ENCODE measurements at places on chromosomes 4 and X.

DNA sequence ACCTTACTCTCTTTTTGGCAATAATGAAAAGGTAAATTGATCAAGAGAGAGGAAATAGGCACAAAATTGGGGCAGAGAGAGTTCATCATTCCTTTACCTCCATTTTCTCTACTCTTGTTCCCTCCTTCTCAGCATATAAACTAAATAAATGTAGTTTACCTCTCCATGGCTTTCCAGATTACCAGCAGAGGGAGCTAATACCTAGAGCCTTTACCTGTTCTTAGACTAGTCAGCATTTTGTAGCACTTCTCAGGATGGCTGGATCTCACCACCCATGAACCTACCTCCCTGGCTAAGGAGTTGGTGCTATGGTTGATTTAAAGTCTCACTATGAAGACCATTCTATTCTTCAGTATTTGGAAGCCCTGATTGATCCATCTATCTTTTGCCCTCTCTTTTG is 15.7 kb downstream of the OFD1 start:
- no peak for DNase-seq

- DNase-seq, result no peak
These were observed 68.4 kb downstream of the RTL9 start for GRCh38 chrX:110427076-110427475.

DNA sequence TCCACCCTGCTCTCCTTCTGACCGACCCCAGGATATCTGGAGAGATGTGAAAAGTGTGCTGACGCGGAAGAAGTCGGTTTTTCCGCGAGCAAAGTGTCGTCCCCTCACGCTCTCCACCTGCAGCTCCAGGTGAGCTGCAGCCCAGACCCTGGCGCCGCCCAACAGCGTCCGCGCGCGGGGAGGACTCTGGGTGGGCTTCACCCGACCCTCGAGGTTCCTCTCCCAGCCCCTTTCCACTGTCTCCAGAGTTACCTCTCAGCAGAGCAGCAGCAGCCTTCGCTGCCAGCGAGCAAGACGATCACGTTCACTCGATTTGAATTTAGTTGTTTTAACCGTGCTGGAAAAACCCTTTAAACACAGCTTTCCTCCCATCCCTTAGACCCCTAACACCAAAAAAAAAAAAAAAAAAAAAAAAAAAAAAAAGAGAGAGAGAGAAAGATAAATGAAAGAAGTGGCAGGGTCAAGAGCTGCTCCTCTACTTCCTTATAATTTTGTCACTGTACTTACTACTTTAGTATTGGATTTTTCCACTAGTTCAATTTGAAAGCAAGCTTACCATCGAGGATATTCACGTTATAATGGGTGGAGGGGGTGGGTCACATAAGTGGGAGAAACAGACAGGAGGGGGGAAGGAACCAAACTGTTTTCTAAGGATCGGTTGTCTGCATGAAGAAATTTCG is 758 bp upstream of the NR3C2 start:
- DNase-seq, result no peak

DNA sequence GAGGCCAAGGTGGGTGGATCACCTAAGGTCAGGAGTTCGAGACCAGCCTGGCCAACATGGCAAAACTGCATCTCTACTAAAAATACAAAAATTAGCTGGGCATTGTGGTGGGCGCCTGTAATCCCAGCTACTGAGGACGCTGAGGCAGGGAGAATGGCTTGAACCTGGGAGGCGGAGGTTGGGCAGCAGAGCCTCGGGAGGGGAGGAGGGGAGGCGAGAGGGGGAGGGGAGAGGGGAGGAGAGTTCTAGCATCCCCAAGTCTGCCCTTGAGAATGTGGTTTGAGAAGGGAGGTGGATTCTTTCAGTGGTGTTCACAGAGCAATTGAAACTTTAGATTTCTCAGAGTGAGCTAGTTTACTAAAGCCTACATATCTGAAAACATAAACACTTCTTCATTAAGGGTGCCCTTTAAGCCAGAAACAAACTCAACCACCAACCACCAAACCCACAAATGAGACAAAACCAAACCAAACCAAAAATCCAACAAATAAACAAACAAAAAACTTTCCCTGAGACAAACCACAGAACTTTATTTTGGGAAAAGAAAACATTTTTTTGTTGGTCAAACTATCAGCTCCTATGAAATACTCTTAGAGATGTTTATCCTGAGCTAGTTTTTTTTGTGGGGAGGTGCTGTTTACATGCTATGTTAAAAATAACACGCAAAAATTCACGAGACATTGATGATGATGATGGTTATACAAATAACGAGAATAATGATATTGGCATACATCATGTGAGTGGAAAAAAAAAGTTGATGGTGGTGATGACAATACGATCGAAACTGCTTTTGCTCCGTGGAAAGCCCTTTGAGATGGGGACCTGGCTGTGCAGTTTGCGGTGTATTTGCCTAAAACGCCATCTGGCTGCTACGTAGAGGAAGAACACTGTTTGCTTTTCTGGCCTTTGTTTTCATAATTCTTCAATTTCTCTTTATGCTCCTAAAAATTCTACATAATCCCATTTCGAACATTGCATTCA is 98.2 kb upstream of the PRKX start:
- DNase-seq, result no peak

GRCh38 chr4:8082517-8083055 is 76.0 kb downstream of the ABLIM2 start:
- no peak for DNase-seq

- no peak for DNase-seq
These were observed 36.1 kb downstream of the NBDY start for GRCh38 chrX:56764975-56765791.

DNA sequence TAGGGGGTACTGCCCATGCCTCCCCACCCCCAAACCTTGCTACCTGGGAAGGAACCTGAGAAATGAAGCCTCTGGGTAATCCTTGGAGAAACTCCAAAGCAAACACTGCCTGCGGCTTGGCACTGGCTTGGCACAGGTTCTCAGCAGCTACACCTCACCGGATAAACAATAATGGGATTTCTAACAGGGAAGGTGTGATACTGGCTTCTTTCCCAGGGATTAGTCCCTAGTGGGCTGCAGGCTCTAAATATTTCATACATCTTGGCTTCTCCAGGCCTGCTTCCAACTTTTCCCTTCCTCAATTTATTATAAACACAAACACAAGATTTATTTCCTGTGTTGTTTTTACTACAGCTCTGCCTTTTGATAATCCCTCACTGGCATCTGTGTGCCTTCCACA is 12.5 kb downstream of the SEC24D start:
- no peak for DNase-seq

GRCh38 chrX:31091819-31092218 is 20.0 kb upstream of the FTHL17 start:
- DNase-seq, result no peak

- no peak for DNase-seq
These were observed 124.2 kb upstream of the KCNIP4 start for GRCh38 chr4:22072726-22073125.

- no peak for DNase-seq
These were observed 33.1 kb downstream of the IL15 start for GRCh38 chr4:141669501-141669900.

DNA sequence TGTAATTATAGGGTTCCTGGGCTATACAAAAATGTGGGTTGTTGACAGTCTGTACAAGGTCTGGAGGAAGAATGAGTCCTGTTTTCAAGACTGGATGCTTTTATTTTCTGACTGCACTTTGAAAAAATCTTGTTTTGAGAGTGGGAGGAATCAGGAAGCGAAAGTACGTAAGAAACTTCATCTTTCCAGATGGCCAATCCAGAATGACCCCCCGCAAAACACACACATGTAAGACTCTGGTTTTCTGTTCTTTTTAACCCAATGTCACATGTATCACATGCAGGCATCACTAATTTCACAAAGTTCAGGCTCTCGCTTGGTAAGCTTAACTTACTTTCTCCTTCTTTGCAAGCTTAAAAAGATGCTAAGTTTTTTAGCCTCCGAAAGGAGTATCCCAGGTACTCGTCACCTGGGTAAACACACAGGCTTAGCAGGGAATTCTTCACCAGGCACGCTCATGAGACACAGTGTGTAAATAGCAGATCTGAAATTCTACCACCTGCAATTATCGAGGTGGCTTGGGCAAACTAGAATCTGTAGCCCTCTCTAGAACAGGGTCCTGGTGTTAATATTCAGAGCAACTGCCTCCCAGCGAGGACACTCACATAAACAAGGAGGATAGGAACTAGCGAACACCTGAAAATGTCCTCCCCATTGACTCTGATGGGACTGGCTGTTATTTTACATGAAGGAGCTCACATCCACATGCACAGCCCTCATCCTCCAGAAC is 90.7 kb downstream of the NSUN7 start:
- no peak for DNase-seq

GRCh38 chr4:16860516-16860915 is 37.9 kb downstream of the LDB2 start:
- no peak for DNase-seq

- no peak for DNase-seq
These were observed 365.0 kb upstream of the RASGEF1B start for GRCh38 chr4:81836716-81837115.

- DNase-seq, result no peak
These were observed 41.9 kb downstream of the HADH start for GRCh38 chr4:108031427-108032083.

DNA sequence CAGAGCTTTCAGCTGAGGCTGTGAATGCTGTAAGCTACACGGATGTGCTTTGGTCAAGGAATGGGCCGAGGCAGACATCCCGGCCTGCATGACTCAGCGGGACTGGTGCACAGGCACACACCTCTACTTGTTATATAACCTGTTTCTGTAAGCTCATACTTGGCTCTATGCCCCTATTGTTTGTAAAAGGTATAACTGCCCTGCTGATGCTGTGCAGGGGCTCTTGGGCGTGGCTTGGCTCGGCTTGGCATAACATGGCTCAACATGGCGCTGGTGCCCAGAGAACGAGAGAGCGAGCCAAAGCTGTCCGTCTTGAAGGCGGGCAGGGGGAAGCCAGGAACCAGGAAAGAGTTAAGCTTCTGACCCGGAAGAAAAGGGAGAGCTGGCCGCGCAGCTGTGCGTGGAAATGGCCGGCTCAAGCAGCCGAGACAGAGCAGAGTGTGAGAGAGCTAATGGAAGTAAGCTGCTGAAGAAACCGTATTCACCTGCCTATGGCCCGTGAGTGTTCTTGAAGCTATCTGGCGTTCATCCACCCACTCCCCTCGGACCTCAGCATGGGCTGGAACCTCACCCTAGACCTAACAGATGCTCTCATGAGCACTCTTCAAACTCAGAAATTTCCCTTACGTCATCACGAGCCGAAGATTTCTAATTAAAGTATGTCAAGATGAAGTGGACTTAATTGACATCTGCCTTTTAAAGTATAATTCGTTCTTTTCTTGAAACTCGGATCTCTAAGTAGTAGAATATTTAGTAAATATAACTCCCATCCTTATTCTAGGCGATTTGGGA is 286.3 kb upstream of the AGA start:
- DNase-seq, result no peak

GRCh38 chr4:82753238-82753637 is 45.4 kb downstream of the SCD5 start:
- no peak for DNase-seq

GRCh38 chrX:155028877-155029291 is 2.2 kb downstream of the FUNDC2 start:
- DNase-seq, result no peak

DNA sequence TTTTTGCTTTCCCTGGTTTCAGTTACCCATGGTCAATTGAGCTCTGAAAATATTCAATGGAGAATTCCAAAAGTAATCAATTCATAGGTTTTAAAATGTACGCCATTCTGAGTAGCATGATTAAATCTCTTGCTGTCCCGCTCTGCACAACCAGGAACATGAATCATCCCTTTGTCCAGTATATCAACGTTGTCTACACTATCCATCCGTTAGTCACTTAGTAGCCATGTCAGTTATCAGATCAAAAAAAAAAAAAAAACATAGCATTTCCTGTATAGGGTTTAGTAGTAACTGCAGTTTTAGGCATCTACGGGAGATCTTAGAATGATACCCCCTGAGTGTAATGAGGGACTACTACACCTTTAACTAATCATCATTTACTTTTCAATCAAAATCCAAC is 15.1 kb downstream of the LAMP2 start:
- no peak for DNase-seq

DNA sequence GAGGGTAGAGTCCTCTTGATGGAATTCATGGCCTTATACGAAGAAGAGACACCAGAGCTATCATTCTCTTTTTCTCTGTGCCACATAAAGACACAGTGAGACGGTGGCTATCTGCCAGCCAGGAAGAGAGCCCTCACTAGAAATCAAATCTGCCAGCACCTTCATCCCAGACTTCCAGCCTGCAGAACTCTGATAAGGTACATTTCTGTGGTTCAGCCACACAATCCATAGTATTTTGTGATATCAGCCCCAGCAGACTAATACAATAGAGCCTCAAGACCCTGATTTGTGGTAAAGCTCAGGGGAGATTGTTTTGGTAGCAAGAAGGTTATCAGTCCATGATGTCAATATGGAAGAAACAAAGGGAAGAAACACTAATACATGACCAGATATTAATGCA is 1213.2 kb downstream of the NLGN4X start:
- DNase-seq, result no peak

DNA sequence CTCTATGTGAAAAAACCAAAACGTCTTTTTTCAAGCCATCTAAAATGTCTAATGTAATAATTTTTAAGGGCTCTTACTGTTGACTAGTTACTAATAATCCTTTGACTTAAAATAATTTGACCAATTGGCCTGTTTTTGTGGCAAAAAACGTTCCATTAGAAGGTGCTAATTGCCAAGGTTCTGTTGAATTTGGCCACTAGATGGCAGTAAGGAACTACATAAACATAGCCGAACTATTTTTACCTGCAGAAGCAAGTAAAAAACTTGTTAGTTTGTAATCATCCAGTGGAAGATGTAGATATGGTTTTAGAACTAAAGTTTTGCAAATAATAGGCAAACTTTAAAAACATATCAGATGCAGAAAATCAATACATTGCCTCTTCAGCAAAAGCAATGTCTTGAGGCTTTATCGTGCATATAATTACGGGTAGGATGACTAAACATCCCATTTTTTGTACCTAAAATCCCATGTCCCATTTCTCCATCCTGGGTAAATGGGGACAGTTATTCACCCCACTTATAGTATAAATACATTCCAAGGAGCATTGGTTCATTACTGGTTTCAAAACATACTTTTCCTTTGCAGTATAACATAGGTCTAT is 57.6 kb downstream of the PROM1 start:
- DNase-seq, result no peak

DNA sequence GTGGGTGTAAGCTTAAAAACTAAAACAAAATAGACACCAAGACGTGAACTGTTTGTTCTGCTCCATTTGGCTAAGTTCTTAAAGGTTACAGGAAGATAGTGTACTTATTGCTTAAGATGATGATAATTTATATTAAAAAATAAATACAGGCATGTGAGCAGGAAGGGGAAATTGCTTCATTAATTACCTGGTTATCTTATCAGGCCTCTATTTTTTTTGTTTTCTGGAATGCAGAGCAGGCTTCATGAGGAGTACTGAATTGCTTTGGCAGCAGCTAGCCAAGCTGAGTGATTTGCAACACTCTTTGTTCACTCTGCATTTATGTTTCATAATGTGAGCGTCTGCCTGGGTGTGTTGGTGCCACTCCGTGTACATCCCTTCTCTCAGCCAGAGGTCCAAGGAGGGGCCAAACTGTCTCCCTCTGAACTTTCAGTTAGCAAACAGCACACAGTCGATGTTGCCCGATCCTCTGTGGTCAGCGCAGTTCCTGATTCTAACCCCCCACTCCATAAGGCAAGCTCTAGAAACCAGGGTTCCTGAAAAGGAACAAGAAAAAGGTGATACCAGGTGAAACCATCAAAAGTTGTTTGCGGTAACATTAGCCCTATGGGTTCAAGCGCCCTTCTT is 348.2 kb downstream of the SPRY1 start:
- no peak for DNase-seq

GRCh38 chr4:141995056-141995455 is 358.7 kb downstream of the IL15 start:
- no peak for DNase-seq

Measured in bone marrow (tissue), 2 donors.